ENCODE measurements at places on chromosomes 7 and 10.

DNA sequence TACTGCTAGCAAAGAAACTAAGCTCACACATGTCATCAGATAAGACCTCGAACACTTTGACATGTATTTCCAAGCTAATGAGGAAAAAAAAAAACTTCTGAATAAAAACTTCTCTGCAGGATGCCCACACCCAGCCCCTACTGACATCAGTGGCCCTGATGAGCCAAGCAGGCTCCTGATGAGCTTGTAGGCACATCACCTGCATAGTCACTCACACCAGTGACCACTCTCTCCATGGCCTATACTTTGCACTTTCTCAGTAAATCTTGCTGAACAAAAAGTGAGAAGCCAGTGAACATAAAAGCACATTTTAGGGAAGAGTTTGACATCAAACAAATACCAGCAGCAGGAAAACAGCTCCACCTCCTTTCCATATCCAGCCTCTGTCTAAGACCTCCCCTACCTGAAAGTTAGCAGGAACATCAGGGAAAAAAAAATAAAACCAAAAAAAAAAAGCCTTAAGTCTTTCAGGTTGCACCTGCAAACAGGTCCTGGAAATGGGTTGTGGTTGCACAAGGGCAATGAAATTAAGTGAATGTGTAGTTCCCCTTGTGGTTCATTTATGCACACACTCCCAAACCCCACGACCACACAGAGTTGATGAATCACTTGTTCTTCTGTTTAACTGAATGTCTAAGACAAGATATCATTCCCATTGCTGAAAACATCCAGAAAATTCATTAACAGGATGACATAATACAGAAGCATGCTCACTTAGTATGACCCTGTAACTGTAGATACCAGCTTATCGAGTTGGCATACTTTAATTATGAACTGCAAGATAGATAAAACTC, 205.2 kb upstream of the PDE1C start:
- no peak for DNase-seq

- no peak for DNase-seq
Observed at GRCh38 chr10:54010337-54010933, 790.6 kb downstream of the PCDH15 start.

GRCh38 chr10:47037654-47038425, 126.6 kb downstream of the PTPN20 start:
- DNase-seq: no peak

DNA sequence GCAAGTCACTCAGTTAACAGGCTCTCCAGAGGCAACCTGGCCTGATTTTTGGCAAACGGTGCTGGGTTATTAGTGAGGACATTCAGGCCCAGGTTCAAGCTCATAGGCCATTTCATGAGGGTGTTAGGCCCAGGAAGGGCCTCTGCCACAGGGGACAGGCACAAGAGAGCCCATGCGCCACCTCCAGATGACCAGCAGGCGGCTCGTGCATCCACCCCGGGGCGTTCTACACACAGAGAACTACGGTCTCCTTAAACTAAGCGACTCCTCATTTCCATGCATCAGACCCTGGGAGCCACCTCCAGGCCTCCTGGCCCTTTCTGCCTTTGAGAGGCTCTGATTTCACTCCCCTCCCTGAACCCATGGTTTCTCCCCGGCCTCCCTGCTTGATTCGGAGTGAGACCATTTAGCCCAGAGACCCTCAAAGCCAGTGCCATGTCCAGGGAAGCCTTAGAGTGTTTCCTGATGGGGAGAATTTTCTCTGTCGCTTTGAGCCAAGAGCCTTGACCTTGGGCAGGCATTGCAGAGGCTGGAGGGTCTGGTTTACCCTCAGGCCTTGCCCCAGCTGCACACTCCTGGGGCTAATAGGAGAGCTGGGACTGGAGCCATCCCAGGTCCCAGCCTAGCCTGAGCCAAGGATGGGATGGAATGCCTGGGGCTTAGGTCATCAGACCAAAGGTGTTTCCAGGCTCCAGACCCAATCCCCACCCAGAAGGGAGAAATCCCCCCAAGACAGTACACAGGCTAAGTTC, 188.0 kb downstream of the GRID1 start:
- DNase-seq: no peak

DNA sequence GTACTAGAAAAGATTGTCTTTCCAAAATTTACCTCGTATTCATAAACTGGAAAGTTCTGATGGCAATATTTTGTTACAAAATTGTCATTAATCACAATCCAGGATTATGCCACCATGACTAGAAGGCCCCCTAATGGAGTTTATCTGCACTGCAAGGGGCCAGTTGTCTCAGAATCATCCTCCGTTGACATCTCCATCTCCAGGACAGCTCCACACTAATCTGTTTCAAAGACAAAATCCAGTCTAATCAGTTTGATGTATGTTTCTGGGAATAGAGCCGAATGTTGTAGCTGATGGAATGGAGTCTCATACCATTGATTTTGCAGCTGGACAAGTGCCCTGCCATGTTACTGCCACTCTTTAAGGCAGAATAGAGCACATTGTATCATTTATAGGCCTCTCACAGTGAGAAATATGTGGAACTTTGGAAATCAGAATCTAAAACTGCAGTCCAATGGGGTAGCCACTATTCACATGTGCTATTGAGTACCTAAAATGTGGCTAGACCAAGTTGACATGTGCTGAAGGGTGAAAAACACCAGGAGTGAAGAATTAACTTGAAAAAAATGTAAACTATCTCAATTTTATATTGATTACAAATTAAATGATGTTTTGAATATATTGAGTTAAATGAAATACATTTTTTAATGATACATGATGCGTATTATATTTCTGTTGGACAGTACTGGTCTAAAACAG, 38.3 kb upstream of the TOMM7 start:
- no peak for DNase-seq

DNA sequence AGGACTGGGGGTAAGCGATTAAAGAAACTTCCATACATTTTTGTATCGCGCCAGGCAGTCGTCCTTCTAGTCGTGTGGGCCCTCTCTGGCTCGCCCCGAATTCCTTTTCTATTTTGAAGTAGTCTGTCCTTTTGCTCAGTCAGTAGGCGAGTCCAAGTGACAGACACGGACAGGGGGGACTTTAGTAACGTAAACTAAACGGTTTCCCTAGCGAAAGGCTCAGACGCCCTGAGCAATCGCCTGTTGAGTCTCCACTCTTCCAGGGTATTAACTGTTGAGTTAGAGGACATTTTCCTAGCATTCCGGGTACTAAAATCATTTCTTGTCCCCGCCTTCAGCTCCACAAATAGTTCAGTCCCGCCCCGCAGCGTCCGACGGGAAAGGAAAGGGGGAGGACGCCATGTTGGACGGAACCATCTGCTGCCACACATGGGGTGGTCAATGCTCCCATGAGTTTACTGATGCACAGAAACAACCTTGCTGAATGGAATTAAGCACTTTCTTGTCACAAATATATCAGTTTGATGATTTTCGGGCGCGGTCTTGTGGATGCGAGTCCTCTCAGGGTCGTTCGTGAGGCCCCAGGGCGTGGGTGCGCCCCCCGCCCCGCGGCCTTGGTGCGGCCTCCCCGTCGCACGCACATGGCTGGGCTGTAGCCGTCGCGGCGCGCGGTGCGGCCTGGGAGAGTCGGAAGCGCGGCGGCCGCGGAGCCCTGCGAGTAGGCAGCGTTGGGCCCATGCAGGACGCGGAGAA, at the start of gene EIF3B:
EIF3B (plus strand) TSS at position 642 of the 753 bp plus-strand sequence; CDS start at position 737, 95 bp downstream.
- peak; percentile 87 for DNase-seq

DNA sequence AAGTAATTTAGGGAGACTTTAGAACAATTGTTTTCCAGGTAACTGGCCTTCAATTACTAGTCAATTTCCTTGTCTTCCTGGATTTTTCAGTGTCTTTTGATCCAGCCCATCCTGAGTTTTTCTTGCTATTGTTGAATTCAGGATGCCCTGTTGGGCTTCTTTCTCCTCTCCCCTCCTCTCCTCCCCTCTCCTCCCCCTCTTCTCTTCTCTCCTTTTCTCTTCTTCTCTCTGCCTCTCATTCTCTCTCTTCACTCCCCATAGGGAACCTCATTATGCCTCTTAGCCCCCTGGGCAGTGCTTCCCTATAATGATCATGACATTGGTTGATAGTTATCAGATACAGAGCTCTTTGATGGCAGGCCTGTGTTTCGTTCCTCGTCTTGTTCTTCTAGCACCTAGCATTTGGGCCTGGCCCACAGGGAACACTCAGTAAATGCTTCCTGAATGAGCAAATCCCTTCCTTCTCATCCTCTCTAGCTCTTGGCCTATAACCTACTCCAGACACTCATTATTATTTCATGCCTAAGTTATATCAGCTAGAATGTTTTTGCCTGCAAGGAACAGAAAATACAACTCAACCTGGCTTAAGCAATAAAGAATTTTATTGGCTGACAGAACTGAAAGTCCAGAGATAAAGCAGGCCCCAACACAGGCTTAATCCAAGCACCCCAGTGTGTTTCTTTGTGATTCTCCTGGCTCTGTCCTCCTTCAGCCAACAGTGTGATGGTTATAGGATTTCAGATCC, 56.8 kb downstream of the CACNB2 start:
- DNase-seq: no peak

DNA sequence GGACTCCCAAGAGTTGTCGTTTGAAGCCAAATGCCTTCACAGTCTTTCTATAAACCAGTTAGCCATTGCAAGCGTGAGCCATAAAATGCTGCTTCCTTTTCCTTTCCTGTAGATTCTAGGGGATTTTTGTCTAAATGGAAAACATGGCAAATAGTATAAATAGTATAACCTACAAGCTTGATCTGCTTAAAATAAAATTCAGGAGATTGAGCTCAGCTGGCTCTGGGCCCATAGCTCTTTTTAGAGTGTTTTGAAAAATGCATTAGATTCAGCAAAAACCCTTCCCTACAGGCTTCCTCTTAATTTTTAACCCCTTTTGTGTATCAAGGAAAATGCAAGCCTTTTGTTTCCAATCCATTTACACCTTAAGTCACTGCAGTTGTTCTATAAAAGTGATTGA, 190.1 kb upstream of the GDF10 start:
- DNase-seq: no peak

DNA sequence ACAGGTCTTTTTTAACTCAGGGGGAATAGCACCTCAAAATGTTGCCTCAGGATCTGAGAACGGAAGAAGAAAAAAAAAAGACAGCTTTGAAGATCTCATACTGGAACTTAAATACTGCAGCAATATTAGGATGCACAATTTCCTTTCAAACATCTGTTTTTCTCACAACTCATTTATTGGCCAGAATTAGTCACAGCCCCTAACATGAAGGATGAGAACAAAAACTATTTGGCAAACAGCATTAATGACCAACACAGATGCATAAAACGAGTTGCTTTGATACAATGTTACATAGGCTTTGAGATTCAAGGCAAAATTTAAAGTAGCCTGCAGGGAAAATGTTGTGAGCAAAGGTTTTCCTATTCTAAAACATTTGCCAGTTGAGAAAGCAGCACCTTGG, 36.5 kb downstream of the JMJD1C start:
- DNase-seq: no peak

DNA sequence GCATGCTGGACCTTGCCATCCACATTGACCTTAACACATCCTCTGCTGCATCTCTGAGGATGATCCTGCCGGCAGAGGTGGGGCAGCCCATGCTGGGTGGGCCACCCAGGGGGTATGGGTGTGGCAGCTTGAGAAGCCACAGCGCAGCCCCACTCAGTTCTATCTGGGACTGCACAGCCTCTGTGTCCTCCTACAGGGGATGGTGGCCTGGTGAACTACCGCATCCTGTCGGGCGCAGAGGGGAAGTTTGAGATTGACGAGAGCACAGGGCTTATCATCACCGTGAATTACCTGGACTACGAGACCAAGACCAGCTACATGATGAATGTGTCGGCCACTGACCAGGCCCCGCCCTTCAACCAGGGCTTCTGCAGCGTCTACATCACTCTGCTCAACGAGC, 12.2 kb upstream of the C10orf105 start:
- DNase-seq: peak; percentile 52

GRCh38 chr7:125606671-125607070, 677.0 kb upstream of the POT1 start:
- no peak for DNase-seq

DNA sequence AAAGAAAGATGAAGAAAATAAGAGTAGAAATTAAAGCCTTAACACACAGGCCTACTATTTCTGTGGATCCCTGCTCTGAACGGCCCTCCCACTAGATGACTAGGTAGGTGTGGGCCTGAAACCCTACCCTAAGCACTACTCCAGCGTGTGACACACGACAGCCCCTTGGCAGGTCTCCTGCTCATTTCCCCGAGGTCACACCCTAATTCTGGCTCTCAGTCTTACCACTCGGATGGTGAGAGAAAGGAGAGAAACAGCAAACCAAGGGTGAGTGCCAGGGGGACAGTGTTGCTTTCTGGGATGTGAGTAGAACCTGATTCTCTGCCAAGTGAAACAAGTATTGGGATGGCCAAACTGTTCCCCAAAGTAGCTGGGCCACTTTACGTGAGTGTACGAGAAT, 12.1 kb downstream of the GALNTL5 start:
- DNase-seq: no peak

DNA sequence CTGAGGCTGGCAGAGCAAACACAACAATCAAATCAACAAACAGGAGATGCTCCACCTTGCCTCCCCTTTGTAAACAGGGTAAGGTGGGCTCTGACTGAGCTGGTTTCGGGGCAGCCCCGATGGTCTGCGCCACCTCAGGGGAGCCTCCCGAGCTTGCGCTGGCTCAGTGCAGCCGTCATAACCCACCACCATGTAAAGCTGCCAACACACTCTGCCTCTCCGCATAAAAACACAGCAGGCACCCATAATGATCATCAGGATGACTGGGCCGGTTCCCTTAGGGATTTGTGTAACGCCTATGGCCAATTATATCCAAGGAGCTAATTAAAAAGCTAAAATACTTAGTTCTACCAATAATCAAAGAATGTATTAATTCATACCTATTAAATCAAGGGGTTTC, 124.5 kb downstream of the PRPF18 start:
- no peak for DNase-seq

GRCh38 chr7:835485-836401, 3.5 kb downstream of the SUN1 start:
- DNase-seq: no peak

- no peak for DNase-seq
Observed at GRCh38 chr10:129277841-129278240, 189.2 kb upstream of the MGMT start.

All from naive thymus-derived CD8-positive, alpha-beta T cell (primary cell).